ENCODE measurements at places on chromosomes 4 and X. TPM values are rescaled to one million over a fixed set of nuclear protein-coding genes. Genes with fewer than 3 reads are reported as not detected.
A peak's percentile ranks its signal among the peaks of the same experiment; 100 is the strongest.

NAA11 gene
- total RNA-seq, result not detected

- no peak for ATAC-seq
Observed at GRCh38 chr4:174318829-174319764, 35.4 kb downstream of the CEP44 start.

- no peak for ATAC-seq
Observed at GRCh38 chrX:27966492-27966891, 14.8 kb downstream of the DCAF8L1 start.

SMIM31 gene
- total RNA-seq, result not detected

GRCh38 chr4:29459926-29460325 lies 1260.2 kb upstream of the PCDH7 start:
- ATAC-seq, result no peak

DNA sequence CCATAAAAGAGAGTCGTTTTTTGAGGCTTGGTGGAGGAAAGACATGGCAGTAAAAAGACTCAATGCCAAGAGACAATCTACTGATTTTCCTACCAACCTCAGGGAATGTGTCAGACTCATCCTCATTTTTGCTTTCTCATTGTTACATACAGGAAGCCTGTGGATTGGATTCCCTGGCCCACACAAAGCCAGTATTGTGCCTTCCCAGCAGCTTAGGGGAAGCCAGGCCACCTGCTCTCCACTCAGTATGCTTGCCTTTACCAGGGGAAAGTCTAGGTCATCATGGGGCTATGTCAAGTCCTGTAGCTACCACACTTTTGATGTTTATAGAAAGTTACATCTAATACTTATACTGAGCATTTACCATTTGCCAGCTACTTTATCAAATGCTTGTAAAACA lies 11.0 kb downstream of the BMX start:
- no peak for ATAC-seq

GRCh38 chrX:11329021-11329420 lies 35.8 kb downstream of the AMELX start:
- no peak for ATAC-seq

PCSK1N gene
- total RNA-seq, result 4.7 TPM

DNA sequence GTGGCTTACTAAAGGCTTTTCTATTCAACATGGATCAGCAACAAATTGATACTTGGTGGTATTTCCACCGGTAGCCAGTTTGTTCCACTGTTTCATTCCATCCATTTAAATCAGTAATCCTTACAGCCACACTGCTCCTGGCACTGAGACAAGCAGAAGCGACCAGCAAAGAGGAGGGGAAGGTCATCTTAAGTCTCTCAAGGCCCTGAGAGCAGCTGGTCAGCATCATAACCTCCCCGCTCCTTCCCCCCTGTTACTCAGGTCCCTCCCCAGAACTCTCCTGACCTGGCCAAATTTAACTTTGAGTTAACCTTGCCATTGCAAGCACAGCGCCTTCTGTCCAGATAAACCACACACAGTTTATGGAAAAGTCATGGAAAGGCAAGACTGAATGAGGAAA lies 331.3 kb upstream of the KLF3 start:
- ATAC-seq, result no peak

GRCh38 chr4:41537292-41537890 lies 566 bp upstream of the LIMCH1 start:
- no peak for ATAC-seq

ADH7 gene
- total RNA-seq, result not detected

- no peak for ATAC-seq
Observed at GRCh38 chrX:69318651-69319340, 153.5 kb upstream of the PJA1 start.

SPRY1 gene
- 76.0 TPM for total RNA-seq

GRCh38 chr4:3477750-3478430 lies 14.8 kb downstream of the DOK7 start:
- no peak for ATAC-seq

DNA sequence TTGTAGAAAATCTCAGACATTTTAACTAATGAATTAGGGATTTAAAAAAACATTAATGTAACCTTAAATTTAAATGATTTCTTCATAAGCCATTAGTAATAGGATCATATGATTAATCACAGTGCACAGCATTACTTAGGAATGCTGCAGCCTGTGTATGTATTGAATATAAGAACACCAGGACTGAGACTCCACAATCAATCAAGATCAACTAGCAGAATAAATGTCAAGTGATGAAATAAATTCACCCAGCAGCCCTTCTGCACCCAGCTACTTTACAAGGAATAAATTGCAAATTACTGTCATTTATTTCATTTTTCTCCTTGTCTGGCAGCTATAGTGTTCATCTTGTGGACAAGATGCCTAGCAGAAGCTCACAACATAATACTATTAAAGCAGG lies 46.5 kb downstream of the NEIL3 start:
- ATAC-seq, result no peak

DNA sequence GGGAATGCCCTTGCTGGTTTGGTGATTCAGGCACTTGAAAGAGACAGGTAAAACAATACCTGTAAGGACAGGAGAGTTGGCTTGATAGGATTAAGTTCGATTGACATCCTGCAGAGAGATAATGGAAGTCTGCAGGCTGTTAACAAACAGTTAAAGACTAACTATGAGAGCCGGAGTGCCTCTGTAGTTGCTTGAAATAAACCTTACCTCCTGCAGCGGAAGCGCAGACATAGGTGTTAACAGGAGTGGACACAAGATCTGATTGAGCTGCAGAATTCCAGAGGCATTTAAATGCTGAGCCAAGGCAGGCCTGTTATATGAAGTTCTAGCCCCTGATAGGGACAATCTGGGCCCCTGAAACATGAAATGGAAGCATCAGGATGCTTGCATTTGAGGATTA lies 416.7 kb upstream of the MAOA start:
- no peak for ATAC-seq

DNA sequence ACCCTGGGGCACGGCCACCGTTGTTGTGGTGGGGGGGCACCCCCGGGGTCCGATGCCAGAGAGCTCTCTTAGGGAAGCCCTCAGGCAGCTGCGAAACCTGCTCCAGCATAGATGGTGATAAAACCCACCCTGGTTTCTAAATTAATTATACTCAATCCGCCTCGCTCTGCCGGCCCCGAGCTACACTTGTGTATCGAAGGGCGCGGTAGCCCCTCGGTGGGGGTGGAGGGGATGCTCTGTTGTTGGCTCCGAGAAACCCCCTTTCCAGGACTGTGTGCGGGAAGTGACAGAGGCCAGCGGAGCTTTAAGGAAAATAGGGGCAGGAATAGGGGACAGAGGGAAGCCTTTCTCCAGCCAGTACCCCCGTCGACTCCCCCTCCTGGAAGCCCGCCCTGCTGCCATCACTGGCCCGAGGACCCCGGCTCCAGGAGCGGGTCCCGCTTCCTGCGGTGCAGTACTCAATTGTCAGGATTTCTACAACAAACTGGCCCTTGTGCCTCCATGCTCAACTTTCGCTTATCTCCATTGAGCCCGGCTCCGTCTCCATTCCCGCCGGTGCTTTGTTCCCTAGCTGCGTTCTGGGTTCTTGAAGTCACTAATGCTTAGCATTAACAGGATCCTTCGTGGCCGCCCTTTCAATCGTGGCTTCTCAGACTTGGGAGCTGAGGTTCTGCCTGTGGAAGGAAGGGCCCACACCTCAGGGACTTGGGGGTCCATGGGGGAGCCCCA lies 408.2 kb downstream of the BCOR start:
- ATAC-seq, result no peak

GRCh38 chrX:9286234-9286633 lies 178.6 kb upstream of the TBL1X start:
- no peak for ATAC-seq

- no peak for ATAC-seq
Observed at GRCh38 chr4:7655511-7656243, 220.9 kb upstream of the PSAPL1 start.

DIPK2B gene
- total RNA-seq, result not detected

GRCh38 chr4:102169345-102169744 lies 175.9 kb downstream of the SLC39A8 start:
- no peak for ATAC-seq

GABRA4 gene
- total RNA-seq, result not detected

GATB gene
- total RNA-seq, result 19.1 TPM

- ATAC-seq, result no peak
Observed at GRCh38 chr4:119315036-119315435, 6.9 kb downstream of the FABP2 start.

HTT-AS gene
- total RNA-seq, result not detected

DNA sequence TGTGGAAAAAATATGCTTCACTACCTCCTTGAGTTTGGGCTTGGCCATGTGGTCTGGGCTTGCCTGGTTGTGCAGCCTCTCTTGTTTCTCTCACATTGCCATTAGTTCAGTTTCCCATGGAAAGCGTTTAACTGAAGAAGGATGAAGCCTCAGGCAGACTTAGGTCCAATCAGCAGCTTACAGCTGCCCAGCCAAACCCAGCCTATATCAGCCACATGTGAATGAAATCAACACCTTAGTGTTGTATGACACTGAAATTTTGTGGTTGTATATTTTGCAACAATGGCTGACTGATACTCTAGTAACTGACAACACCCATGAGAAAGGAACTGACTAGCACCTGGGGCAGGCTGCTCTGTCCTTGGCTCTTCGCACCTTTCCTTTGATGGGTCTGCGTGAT lies 81.2 kb downstream of the KLF8 start:
- ATAC-seq, result no peak

NXF2 gene
- not detected for total RNA-seq

GRCh38 chr4:27003642-27004113 lies 143.0 kb downstream of the STIM2 start:
- ATAC-seq, result peak; percentile 90

RHOXF2B gene
- not detected for total RNA-seq

GPAT3 gene
- 8.8 TPM for total RNA-seq

TEX13C gene
- not detected for total RNA-seq
